CD4-positive, CD25-positive, alpha-beta regulatory T cell (primary cell): ENCODE measurements at places on chromosomes 4 and X. TPM values are rescaled to one million over a fixed set of nuclear protein-coding genes. Genes with fewer than 3 reads are reported as not detected.

DNA sequence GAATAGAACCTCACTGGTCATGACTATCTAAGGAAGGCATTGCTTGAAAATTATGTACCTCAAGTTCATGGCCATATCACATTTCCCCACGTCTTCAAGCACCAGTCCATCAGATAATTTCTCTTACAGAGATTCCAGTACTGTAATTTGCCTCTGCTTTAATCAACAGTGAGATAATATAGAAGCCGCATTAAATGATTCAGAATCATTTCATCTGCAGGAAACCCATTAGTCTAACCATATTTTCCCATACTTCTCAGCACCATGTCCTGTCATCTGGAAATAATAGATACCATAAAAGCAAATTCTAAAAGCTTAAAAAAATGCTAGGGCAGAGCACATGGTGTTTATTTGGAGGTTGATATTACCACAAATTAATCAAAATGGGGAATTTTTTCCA, 310.3 kb upstream of the SLIT2 start:
- H3K27me3 ChIP-seq, result no peaks in the 10 kb centered on the region
- H3K27ac ChIP-seq, result no peak overlapping the region
- H3K4me3 ChIP-seq, result no peak overlapping the region
- H3K36me3 ChIP-seq, result no peaks in the 10 kb centered on the region
- H3K4me1 ChIP-seq, result no peaks in the 10 kb centered on the region

GRCh38 chr4:149549911-149550310, 265.7 kb downstream of the IQCM start:
- no peak overlapping the region for H3K4me3 ChIP-seq
- no peaks in the 10 kb centered on the region for H3K36me3 ChIP-seq
- no peak for DNase-seq
- H3K27ac ChIP-seq, result no peak overlapping the region
- no peaks in the 10 kb centered on the region for H3K4me1 ChIP-seq

- no peak overlapping the region for H3K27ac ChIP-seq
- H3K4me1 ChIP-seq, result peaks cover 5% of the 10 kb centered on the region
- no peak for DNase-seq
- no peak overlapping the region for H3K4me3 ChIP-seq
Measured at GRCh38 chrX:44935172-44935571, 62.2 kb downstream of the KDM6A start.

- no peaks in the 10 kb centered on the region for H3K36me3 ChIP-seq
- DNase-seq, result no peak
- H3K4me3 ChIP-seq, result no peak overlapping the region
- H3K27me3 ChIP-seq, result no peaks in the 10 kb centered on the region
- no peaks in the 10 kb centered on the region for H3K4me1 ChIP-seq
Measured at GRCh38 chr4:97396097-97396496, 747.2 kb downstream of the STPG2 start.

DNA sequence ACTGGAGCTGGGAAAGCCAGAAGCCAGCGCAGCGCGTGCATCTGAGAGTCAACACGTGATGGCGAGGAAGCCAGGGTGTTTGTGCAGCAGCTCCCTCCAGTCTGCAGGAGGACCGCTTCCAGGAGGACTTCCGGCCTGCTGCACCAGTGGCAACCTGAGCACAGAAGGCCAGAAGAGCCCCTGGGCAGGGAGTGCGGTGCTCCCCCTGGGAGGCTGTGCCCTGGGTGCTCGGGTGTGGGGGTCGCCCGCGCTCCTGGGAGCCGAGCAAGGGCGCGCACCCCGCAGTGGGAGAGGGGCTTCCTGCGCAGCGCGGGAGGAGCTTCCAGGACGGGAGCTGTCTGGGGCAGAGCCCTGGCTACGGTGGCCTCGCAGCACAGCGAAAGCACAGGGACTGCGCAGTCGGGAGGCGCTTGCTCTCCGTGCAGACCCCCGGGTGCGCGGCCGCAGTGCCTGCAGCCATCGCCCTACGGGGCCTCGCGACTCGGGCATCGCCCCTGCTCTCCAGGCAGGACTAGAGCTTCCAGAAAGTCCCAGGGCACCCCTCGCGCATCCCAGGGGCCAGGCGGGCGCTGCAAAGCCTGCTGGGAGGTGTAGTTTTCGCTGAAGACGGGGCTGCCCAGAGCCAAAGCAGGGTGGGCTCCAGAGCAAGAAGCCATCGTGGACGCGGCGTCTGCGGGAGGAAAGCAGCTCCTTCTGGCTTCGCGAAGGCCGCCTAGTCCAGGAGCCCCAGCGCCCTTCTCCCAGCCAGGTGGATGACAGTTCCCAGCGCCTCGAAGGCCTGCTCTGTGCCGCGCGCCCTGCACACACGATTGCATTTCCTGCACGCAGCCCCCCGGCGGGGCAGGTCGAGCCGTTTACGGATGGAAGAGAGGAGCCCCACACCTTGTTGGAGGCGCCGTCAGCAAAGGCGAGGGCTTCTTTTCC, 24.1 kb upstream of the WFS1 start:
- no peaks in the 10 kb centered on the region for H3K36me3 ChIP-seq
- DNase-seq, result no peak
- peaks cover 7% of the 10 kb centered on the region for H3K4me1 ChIP-seq
- no peak overlapping the region for H3K4me3 ChIP-seq

DNA sequence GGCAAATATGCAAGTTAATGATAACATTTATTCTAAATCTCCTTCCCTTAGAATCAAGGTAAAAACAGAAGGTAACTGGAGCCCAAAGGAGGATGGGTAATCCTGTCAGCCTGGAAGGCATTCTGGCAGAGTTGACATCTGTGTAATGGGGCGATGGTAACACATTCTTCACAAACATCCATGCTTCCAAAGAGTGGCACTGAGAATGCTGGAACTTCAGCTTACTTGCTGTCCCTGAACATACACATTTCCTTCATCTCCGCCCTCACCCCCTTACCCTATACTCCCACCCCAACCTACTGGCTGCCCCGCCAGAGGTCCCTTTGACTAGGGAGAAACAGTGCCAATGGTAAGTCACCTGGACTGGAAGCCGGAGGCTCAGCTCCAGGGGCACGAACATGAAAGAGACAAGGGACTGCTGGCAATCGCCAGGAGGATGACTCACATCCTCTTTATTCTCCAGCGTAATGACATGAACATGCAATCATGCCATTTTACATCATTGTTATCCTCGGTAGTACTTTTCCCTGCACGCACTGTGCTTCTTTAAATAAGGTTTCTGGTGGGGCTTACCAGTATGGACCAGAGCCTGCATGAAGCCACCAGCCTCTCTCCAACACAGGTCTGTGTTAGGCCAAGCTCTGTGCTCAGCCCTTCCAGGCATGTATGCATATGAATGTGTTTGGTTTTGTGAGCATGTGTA, 694.2 kb upstream of the TENM3 start:
- no peaks in the 10 kb centered on the region for H3K36me3 ChIP-seq
- DNase-seq, result no peak
- H3K27me3 ChIP-seq, result no peaks in the 10 kb centered on the region
- no peak overlapping the region for H3K27ac ChIP-seq
- no peak overlapping the region for H3K4me3 ChIP-seq

PHKA1 gene
- 0.30 TPM for total RNA-seq

DNA sequence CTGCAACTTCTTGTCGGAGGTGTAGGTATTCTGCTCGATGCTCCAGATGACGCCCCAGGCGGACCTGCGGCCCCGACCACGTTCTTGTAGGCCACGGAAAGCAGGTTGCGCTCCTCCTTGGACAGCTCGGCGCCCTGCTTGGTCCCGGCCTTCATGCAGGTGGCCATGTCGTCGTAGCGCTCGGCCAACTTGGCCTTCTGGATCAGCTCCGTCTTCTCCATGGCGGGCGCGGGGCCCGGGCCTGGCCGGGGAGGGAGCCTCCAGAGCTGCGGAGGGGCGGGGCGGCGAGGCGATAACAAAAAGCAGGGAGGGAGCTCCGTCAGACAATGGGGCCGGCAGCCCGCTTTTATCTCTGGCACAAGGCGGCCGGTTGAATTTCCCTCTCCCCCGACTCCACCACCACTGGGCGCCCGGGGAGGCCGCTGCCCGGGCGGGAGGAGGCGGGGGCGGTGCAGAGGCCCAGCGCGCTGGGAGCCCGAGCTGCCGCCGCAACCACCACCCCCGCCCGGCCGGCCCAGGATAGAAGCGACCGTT, 28.3 kb upstream of the DRP2 start:
- H3K4me3 ChIP-seq, result no peak overlapping the region
- H3K27me3 ChIP-seq, result no peaks in the 10 kb centered on the region
- no peaks in the 10 kb centered on the region for H3K36me3 ChIP-seq
- no peaks in the 10 kb centered on the region for H3K4me1 ChIP-seq
- DNase-seq, result no peak

GRCh38 chr4:127648061-127648460, 15.3 kb downstream of the INTU start:
- no peaks in the 10 kb centered on the region for H3K36me3 ChIP-seq
- H3K4me1 ChIP-seq, result no peaks in the 10 kb centered on the region
- H3K4me3 ChIP-seq, result no peak overlapping the region
- no peak for DNase-seq

DNA sequence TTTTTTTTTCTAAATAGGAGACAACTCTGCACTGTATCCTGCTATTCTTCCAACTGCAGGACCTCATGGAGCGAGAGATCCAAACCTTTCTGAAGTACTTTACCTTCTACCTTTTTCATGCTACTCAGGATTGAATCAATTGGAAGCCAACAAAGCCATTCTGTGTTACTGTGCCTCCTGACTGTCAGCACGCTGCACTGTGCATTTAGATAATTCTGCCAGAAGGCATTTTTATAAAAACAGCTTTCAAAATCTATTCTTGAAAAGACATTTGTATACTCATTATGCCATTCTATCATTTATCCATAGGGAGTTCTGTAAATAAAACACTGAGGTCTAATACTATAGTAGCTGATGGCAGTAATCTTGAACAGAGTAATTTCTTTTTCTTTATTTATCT, 142.8 kb downstream of the SLIT2 start:
- H3K4me3 ChIP-seq, result no peak overlapping the region
- H3K27me3 ChIP-seq, result no peaks in the 10 kb centered on the region
- no peaks in the 10 kb centered on the region for H3K4me1 ChIP-seq

GRCh38 chrX:121256647-121257046, 209.2 kb downstream of the GLUD2 start:
- no peak overlapping the region for H3K27ac ChIP-seq
- no peaks in the 10 kb centered on the region for H3K27me3 ChIP-seq
- no peaks in the 10 kb centered on the region for H3K4me1 ChIP-seq
- no peak overlapping the region for H3K4me3 ChIP-seq
- DNase-seq, result no peak

GRCh38 chr4:87559090-87559837, 30.1 kb upstream of the SPARCL1 start:
- no peaks in the 10 kb centered on the region for H3K36me3 ChIP-seq
- H3K4me3 ChIP-seq, result peak overlapping the region; percentile 32
- H3K27me3 ChIP-seq, result no peaks in the 10 kb centered on the region
- peak; percentile 83 for DNase-seq
- no peaks in the 10 kb centered on the region for H3K4me1 ChIP-seq

PDGFRA gene
- not detected for total RNA-seq
